ENCODE measurements at places on chromosomes 6 and 20. TPM values are rescaled to one million over a fixed set of nuclear protein-coding genes. Genes with fewer than 3 reads are reported as not detected.

DNA sequence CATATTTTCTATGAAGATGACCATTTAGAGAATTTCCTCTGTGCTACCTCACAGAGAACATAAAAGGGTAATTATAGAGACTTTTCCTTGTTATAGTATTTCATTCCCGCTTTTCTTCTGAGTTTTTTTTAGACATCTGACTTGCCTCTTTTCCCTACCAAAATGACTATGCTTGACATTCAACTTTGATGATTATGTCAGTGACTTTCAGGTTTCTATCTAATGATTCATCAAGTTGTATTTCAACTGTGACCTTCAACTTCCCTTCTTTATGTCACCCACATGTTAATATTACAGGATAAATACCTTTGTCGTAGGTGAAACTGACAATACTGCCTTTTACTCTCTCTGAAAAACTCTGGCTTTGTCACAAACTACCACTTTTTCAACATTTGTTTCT, 95.3 kb downstream of the MLIP start:
- no peak for DNase-seq

- no peak for DNase-seq
These were observed 43.3 kb upstream of the PHACTR2 start for GRCh38 chr6:143634486-143634885.

- no peak for DNase-seq
These were observed 776.3 kb downstream of the EYS start for GRCh38 chr6:64930681-64931080.

- no peak for DNase-seq
These were observed 123.9 kb downstream of the CD83 start for GRCh38 chr6:14241255-14242070.

- peak; percentile 45 for DNase-seq
These were observed 134.8 kb downstream of the CD83 start for GRCh38 chr6:14252271-14252850.

Gene IL17F
- total RNA-seq, result not detected

Gene CDH4
- total RNA-seq, result not detected

All from activated CD4-positive, alpha-beta T cell treated with anti-CD3 and anti-CD28 coated beads, Interleukin-2, amount 10 ng/mL, durations not matched to agents 24 days and 14 days (primary cell).